ENCODE measurements at places on chromosomes 11 and 22.

- DNase-seq = no peak
Observed at GRCh38 chr11:4607781-4608666, at the start of gene TRIM68. Gene TRIM68, minus strand, starts transcription at chr11:4608231. Its CDS starts 2,727 bp downstream, at chr11:4605504.

DNA sequence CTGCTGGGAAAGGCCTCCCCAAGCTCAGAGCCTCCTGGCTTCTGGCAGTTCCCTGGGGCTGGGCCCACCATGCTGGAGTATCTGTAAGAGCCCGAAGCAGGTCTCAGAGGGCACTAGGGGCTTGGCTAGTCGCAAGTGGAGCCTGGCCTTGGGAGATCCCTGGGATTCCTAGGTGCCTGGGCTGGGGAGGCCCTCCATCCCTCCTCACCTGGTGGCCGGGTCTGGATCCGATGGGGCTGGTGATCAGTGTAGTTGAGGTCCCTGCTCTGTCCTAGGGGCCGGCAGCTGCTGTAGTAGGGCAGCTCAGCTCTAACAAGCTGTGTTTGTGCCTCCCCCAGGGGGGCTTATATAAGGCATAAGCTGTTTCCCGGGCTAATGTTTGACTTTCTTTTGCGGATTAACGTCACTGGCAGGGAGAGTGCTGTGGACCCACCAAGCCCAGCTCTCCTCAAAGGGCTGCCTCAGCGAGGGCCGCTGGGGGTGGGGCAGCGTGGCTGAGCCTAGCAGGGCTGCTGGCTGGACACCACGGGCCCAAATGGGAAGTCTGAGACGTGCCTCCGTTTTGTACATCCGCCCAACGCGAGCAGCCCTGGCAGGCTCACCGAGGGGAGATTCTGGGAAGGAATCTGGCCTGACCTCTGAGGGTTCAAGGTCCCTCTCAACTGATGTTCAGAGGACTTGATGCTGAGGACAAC lies at the start of gene SLC22A8:
Gene SLC22A8, minus strand, starts transcription at position 321 of the 695 bp plus-strand sequence. CDS start 883 bp downstream, outside the sequence.
- DNase-seq = no peak

- no peak for DNase-seq
Observed at GRCh38 chr11:82831364-82831763, 68.9 kb downstream of the PRCP start.

- no peak for DNase-seq
Observed at GRCh38 chr11:6083129-6083528, 24.4 kb upstream of the OR56B4 start.

- no peak for DNase-seq
Observed at GRCh38 chr11:420054-420910, 5.5 kb upstream of the SIGIRR start.

DNA sequence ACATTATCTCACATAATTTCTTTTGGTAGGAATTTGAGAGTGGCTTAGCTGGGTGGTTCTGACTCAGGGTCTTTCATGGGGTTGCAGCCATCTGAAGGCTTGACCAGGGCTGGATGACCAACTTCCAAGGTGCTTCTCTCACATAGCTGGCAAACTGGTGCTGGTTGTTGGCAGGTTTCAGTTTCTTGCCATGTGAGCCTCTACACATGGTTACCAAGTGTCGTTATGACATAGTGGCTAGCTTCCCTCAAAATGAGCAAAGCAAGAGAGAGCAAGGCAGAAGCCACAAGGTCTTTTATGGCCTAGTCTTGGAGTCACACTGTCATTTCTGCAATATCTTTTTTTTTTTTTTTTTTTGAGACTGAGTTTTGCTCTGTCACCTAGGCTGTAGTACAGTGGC lies 4.2 kb upstream of the TFIP11 start:
- DNase-seq = no peak

GRCh38 chr11:84855508-84856245 lies 771.5 kb downstream of the DLG2 start:
- no peak for DNase-seq

- no peak for DNase-seq
Observed at GRCh38 chr11:101563166-101563565, 20.6 kb downstream of the TRPC6 start.

- no peak for DNase-seq
Observed at GRCh38 chr11:123063826-123064657, 2.1 kb upstream of the HSPA8 start.

All from vagina (tissue), 2 donors.